Activated T-helper 1 cell treated with Interleukin-2 at 50 U/mL for 16 hours (primary cell): ENCODE measurements at places on chromosomes 3 and 15.
A peak's percentile ranks its signal among the peaks of the same experiment; 100 is the strongest.

DNA sequence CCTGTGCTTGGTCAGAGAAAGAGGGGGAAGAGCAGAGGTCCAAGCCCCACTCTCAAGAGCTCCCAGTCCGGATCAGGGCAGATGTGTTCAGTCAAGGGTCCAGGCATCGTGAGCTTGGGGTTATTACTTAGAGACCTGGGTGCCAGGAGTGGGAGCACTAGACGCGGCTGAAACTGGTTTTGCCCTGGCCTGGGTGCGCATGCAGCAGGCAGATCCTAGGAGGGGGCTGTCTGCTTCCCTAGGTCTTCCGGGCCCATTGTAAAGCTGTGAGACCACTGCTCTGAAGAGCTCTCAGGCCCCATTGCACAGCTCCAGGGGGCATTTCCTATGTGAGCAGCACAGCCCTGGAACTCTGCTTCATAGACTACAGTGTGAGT is 204.9 kb upstream of the LINGO1 start:
- no peak for DNase-seq

GRCh38 chr3:112587336-112587735 is 25.5 kb downstream of the SLC35A5 start:
- no peak for DNase-seq

- DNase-seq: peak; percentile 20
Observed at GRCh38 chr3:114221165-114221880, 16.1 kb downstream of the ZNF80 start.

- DNase-seq: no peak
Observed at GRCh38 chr15:95075792-95076677, 844.7 kb downstream of the MCTP2 start.

GRCh38 chr3:172853921-172854666 is 103.6 kb downstream of the ECT2 start:
- DNase-seq: no peak

- no peak for DNase-seq
Observed at GRCh38 chr3:182755308-182755707, 38.0 kb upstream of the ATP11B start.

GRCh38 chr3:136787349-136787748 is 31.6 kb upstream of the SLC35G2 start:
- no peak for DNase-seq

- no peak for DNase-seq
Observed at GRCh38 chr3:43214616-43215015, 71.7 kb upstream of the SNRK start.

DNA sequence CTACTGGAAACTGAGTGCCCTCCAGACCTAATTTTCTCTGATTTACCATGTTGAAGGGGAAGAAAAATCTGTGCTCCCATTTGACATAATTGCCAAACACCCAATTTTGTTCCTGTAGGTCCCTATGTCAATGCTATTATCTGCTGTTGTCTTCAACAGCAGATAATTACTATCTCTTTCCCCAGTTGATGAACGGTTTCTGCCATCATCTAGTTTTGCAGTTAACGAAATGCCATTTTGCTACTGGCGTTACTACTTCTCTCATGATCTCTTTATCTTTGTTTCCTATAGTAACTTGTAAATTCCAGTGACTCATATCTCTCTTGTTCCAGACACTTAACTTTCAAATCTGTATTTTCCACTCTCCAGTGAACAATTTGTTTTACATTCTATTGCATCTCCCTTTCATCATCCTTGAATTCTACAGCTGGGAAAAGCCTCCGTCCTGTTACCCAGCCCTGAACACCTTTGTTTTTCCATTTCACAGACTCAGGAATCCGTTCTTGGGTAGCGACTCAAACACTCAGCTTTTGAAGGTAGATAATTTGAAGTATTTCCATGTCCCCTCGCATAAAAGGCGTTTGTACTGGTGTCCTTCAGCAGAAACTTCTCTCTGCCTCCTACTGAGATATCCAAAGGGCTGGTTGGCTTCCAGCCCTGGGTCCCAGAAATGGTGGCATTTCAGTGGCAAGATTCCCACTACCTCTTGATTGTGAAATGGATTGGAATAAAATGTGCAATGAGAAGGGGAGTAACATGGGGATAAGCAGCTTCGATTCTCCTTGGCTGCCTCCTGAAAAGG is 111.7 kb downstream of the FOXB1 start:
- no peak for DNase-seq

- no peak for DNase-seq
Observed at GRCh38 chr3:55907616-55908015, 420.5 kb upstream of the WNT5A start.

DNA sequence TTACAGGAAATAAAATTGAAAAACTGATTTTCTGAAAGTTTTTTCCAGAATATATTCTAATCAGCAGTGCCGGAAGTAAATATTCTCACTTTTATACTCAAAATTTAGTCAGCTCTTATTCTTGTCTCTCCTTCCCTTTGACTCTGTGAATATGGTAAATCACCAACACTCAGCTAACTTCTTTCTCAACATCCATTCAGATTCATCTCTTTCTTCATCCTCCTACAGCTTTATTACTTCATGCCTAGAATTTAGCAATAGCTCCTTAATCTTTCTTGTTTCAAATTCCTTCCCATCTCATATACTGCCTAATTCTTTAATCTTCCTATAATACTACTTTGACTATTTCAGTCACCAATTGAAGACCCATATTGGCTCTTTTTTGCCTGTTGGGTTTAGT is 67.9 kb downstream of the FGF7 start:
- DNase-seq: no peak

GRCh38 chr3:176351408-176351807 is 845.9 kb downstream of the TBL1XR1 start:
- DNase-seq: no peak

- DNase-seq: no peak
Observed at GRCh38 chr3:18786650-18787323, 361.5 kb upstream of the KCNH8 start.

- DNase-seq: no peak
Observed at GRCh38 chr3:79297245-79297960, 470.4 kb downstream of the ROBO1 start.

- no peak for DNase-seq
Observed at GRCh38 chr15:82871358-82871757, 61.9 kb downstream of the WHAMM start.

- no peak for DNase-seq
Observed at GRCh38 chr15:69662645-69663000, 210.0 kb downstream of the RPLP1 start.

DNA sequence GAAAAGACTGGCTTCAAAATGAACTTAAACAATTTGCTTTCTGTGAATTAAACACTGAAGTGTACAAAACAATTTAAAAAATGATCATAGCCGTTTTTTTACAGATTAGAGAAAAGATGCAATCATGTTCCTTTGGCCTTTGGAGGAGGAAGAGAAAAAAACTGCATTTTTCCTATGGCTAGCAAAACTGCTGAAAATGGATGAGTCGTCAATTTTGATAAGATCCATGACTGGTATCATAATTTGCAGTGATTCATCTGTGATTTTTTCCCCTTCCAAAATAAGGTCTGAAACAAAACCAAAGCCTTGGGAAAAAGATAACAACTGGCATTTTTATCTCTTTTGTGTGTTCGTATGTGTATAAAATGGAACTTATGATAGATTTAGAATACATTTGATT is 255.6 kb upstream of the SATB1 start:
- DNase-seq: no peak

GRCh38 chr3:150739877-150740645 is 22.9 kb downstream of the SIAH2 start:
- DNase-seq: no peak

DNA sequence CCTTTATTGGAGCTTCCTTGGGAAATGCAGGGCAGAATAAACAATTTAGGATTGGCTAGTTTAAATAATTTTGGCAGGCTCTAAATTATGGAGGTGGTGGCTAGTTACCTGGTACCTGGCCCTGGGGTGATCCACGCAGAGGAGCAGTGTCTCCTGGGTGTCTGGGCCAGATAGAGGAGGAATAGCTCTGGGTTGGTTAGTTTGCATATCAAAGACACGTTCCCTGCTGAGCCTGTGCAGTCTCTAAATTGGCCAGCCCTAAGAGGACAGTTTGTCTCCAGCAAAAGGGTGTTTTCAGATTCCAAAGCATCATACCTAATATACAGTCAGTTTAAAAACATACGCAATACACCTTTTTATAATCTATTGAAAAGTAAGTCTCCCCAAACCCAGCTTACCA is 333.3 kb upstream of the TPM1 start:
- no peak for DNase-seq

- DNase-seq: no peak
Observed at GRCh38 chr3:52085681-52086282, 29.4 kb upstream of the DUSP7 start.

- no peak for DNase-seq
Observed at GRCh38 chr15:89393056-89393455, 58.4 kb upstream of the POLG start.

GRCh38 chr3:174938102-174938501 is 79.0 kb downstream of the NAALADL2 start:
- DNase-seq: no peak

DNA sequence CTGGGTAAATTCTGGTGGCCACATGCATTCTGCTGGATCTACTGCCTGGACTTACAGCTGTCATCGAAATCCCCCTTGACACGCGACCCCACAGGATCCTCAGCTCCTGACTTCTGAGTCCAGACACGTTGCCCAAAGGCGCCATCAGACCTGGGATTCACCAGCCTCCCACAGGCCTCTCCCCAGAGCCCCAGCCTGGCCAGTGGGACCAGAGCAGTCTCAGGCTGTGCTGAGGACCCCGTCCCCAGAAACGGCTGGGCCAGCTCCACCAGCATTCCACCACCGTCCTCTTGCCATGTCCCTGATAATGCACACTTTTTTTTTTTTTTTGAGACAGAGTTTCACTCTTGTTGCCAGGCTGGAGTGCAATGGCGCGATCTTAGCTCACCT is 166.1 kb downstream of the LRRK1 start:
- no peak for DNase-seq

DNA sequence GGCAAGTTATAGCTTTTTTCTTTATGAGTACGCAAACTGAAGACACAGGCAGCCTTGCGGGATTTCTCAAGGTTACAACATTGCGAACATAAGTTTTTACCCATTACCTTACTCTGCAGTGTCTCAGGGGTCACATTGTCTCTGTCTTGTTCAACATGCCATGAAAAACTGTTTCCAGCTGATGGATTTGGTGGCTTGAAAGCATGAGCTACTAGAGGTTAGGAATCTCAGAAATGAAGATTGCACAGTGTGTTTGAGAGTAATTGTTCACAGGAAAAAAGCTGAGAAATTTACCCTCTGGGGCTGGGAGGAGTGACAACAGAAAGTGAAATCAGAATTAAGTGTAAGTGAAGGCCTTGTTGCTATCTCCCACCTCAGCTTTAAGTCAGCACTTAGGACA is 568.6 kb downstream of the TAFA4 start:
- DNase-seq: no peak

DNA sequence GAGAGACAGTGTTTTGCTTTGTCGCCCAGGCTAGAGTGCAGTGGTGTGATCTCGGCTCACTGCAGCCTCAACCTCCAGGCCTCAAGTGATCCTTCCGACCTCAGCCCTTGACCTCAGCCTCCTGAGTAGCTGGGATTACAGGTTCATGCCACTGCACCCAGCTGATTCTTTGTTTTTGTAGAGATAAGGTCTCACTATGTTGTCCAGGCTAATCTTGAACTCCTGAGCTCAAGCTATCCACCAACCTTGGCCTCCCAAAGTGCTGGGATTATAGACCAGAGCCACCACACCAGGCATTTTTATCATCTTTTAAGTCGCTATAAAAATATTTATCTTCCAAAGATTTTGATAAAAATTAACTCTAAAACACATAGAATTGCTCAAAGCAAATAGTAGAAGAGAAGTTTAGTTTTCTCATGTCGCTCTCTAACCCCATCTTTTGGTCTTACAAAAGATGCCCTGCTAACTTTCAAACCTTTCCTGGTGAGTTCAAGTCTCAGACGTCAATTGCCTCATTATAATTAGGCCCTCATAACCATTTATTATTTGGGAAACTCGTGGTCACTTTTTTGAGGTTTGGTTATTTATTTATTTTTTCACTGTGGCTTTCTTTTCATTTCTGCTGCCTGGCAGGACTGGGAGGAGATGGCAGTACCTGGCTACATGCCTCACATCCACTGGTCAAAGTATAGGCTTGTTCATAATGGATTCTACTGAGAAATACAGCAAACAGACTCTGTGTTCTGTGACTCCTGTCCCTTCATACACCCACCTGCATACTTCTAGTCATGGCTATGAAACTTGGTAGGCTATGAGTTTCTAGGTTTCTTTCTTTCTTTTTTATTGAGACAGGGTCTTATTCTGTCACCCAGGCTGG is 48.3 kb upstream of the DPPA4 start:
- DNase-seq: no peak

- no peak for DNase-seq
Observed at GRCh38 chr3:122975163-122975923, 52.2 kb downstream of the SEMA5B start.

- no peak for DNase-seq
Observed at GRCh38 chr15:25717457-25718168, 145.5 kb downstream of the ATP10A start.

DNA sequence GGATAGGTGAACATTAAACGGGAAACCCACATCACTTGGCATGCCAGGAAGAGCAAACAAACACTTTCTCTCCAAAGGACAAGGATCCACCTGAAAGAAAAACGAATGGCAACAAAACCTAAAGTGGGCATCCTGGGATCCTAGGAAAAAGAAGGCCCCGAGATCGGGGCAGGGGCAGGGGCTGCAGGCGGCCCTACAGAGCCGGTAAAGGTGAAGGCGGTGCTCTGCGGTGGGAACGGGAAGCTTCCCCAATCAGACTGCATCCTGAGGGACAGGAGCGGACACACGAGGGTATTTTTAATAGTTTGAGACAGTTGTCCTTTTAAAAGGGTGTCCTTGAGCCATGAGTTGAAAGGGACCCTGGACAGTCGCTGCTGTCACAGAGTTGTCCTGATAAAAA is 24.9 kb upstream of the GABRA5 start:
- no peak for DNase-seq

- DNase-seq: no peak
Observed at GRCh38 chr15:101477851-101478362, 11.6 kb downstream of the PCSK6 start.

GRCh38 chr3:4587838-4588105 is 94.6 kb downstream of the ITPR1 start:
- no peak for DNase-seq

GRCh38 chr3:39501968-39502837 is 34.7 kb downstream of the MOBP start:
- no peak for DNase-seq

- DNase-seq: no peak
Observed at GRCh38 chr3:58408906-58409305, 24.7 kb downstream of the PDHB start.

- no peak for DNase-seq
Observed at GRCh38 chr3:135260025-135260424, 465.0 kb downstream of the EPHB1 start.

GRCh38 chr3:46261926-46262594 is 19.8 kb downstream of the CCR3 start:
- DNase-seq: no peak

GRCh38 chr3:119013951-119014350 is 20.7 kb downstream of the IGSF11 start:
- no peak for DNase-seq

GRCh38 chr3:194962056-194962455 is 276.4 kb downstream of the FAM43A start:
- no peak for DNase-seq

- no peak for DNase-seq
Observed at GRCh38 chr3:151818361-151818760, 4.4 kb downstream of the AADAC start.

- DNase-seq: no peak
Observed at GRCh38 chr15:34847598-34847997, 52.2 kb upstream of the ACTC1 start.

- no peak for DNase-seq
Observed at GRCh38 chr3:4793311-4793710, 185.9 kb upstream of the BHLHE40 start.

- no peak for DNase-seq
Observed at GRCh38 chr3:63588895-63589294, 63.6 kb upstream of the SNTN start.
